ENCODE measurements at places on chromosomes 7 and 10. TPM values are rescaled to one million over a fixed set of nuclear protein-coding genes. Genes with fewer than 3 reads are reported as not detected.
A peak's percentile ranks its signal among the peaks of the same experiment; 100 is the strongest.

GRCh38 chr7:80453699-80454340 is 58.0 kb downstream of the GNAT3 start:
- no peak for DNase-seq

Gene TAS2R16
- not detected for total RNA-seq

Gene C1QL3
- total RNA-seq, result not detected

GRCh38 chr7:44282601-44283171 is 42.7 kb downstream of the CAMK2B start:
- peak; percentile 48 for DNase-seq

DNA sequence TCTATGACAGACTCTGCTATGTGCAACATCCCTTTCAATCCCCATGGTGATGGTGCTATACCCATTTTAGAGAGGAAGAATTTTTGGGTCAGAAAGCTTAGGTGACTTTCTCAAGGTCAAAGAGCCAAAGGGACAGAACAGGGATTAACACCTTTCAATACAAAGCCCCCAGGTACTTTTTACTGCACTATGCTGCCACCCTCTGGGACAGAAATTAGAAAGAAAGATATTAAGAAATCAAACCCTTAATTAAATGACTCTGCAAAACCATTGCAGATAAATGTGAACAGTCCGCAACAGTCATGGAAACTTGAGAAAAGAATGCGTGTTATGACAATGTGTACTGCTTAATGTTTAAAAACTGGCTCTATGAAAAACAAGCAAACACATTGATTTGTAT is 673.7 kb downstream of the MAGI2 start:
- DNase-seq, result no peak

Gene GBX1
- not detected for total RNA-seq

GRCh38 chr10:22110761-22111160 is 107.1 kb downstream of the EBLN1 start:
- no peak for DNase-seq

DNA sequence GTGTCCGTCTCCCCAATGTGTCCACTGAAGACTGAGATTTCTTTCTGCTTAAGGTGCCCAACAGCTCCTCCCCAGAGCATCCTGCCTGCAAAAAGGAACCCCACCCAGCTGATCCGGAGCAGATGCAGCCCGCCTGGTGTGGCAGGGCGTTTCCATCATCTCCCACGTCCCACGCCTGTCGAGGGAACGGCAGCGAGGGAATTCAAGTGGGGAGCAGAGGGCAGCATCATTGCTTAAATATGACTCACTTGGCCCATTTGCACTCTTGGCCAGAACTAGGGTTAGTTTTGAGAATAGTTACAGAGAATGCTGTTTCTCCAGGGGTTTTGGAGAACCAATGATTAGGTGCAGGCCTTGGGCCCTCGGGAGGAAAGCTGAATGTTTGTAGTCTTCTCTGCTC is 20.8 kb downstream of the VWA2 start:
- peak; percentile 69 for DNase-seq

- no peak for DNase-seq
Observed at GRCh38 chr7:47693216-47693615, 111.3 kb upstream of the TNS3 start.

DNA sequence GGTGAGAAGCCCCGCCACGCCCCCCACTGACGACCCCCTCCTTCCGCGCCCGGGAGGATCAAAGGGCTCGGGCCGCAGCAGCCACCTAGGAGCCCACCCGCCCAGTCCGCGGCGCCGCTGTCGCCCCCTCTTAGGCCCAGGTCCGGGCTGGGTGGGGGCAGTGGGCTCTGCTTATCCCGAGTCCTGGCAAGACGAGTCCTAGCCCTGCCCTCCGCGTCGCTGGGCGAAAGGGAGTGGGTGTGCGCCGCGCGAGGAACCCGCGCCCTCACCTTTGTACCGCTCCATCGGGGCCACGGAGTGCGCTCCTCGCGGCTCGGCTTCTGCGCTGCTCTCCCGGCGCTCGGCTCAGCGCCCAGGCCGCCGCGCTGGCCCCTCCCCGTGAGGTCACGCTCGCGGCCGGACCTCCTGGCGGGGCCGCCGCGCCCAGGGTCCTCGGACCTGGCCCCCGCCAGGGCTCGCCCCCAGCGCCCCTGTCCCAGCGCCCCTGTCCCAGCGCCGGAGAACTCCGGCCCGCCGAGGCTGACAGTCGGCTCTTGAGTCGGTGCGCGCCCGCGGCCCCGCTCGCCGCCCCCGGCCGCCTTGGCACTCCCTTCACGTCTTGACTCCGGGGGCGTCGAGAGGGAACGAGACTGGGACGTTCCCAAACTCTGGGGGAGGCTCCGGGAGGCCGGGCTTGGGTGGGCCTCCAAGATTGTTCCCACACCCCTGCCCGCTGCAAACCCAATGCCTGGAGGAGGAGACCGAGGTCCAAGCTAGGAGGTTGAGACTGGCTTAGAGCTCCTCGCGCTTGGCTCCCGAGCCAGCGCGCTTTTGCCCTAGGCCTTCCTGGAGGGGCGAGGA is at the start of gene AFAP1L2:
Gene AFAP1L2, minus strand, starts transcription at position 332 of the 840 bp plus-strand sequence. Its CDS starts 47 bp downstream, at position 285.
- DNase-seq, result no peak

- no peak for DNase-seq
Observed at GRCh38 chr7:142024547-142024946, 28.9 kb downstream of the MGAM start.

Gene HOXA10
- total RNA-seq, result not detected

GRCh38 chr7:113144817-113145216 is 26.5 kb upstream of the SMIM30 start:
- DNase-seq, result no peak

GRCh38 chr10:129097776-129098330 is 369.2 kb upstream of the MGMT start:
- peak; percentile 46 for DNase-seq

Gene SHH
- total RNA-seq, result not detected

DNA sequence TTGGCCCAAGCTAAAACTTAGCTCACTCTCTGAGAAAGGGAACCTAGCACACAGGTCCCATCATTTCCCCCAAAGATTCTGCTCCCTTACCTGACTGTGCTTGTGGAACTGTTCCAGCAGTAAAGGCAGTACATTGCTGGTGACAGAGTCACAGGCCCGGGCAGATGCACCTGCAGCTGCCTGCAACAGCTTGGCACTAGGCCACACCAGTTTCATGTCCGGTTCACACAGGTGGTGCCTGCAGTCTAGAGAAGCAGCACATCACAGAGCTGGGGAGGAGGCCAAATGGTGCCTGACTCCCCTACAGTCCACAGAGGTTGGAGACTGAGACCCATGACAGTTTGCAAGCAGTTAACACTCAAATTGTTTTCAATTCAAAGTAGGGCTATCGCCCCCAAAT is 22.2 kb downstream of the ZDHHC16 start:
- no peak for DNase-seq

GRCh38 chr10:58264780-58265179 is 2.9 kb downstream of the IPMK start:
- no peak for DNase-seq

Gene CUL2
- total RNA-seq, result 15.5 TPM

- no peak for DNase-seq
Observed at GRCh38 chr7:18016547-18017444, 10.8 kb downstream of the PRPS1L1 start.

DNA sequence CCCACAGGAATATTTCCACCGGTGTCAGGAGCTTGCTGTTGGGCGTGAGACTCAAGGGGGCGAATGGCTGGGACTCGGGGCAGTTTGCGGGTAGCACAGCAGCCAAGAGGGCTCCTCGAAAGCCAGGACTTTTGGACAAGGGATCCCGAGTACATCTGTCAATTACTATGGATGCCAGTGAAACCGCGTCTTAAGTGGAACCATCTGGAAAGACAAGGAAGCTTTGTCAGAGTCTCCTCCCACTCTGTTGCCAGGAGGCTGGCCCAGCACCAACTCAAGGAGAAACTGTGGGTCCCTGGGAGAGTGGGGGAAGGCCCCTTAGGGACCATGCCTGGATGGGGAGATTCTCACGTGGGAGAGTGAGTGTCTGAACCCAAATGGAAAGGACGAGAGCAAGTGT is 57.1 kb downstream of the C10orf143 start:
- DNase-seq, result no peak

Gene TFEC
- total RNA-seq, result 1.9 TPM

DNA sequence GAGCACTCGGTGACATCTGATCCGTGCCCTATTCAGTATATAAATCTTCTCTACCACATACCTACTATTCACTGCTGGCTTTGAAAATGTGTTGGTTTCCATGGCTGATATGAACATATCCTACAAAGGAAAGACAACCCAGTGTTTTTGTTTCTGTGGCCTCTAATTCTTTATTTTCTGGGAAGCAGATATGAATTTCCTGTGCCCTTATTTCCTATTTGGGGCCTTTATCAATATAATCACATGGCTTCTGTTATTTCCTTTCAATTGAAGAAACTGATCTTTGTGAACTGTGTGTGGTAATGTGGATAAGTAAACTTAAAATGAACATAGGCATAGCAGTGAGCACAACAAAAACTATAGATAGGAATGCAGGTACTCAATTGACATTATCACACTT is 10.6 kb downstream of the CCNJ start:
- no peak for DNase-seq

Gene ZNF503
- total RNA-seq, result 8.9 TPM

DNA sequence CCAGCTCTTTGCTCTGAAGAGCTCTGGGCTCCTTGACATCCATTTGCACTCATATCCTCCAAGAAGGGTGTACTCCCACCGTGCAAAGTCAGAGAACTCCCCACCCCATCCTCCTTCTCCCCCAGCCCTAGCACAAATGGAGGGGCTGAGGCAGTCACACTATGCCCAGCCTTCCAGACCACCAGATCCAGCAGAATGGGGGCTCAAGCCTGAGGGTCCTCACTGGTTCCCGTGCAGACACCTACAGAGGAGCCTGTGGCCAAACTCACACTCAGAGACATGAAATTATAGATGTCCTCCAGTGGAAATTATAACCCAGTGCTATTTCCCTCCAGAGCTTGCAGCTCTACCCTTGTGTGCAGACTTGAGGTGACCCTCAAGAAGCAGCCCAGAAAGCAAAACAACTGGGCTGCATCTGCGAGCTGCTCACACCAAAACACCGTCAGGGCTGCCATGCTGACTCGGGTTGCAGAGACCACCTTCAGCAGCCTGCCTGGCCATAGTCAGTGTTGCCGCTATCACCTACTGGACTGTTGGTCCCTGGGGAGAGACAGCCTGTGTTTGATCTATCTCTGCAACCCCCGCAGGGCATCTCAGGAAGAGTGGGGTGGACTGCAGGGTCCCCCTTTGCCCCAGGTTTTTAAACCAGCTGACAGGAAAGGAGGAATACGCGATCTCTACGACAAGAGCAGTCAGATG is 7.4 kb downstream of the ZNF488 start:
- DNase-seq, result peak; percentile 11

- DNase-seq, result no peak
Observed at GRCh38 chr7:6278749-6279310, 6.4 kb upstream of the CYTH3 start.

DNA sequence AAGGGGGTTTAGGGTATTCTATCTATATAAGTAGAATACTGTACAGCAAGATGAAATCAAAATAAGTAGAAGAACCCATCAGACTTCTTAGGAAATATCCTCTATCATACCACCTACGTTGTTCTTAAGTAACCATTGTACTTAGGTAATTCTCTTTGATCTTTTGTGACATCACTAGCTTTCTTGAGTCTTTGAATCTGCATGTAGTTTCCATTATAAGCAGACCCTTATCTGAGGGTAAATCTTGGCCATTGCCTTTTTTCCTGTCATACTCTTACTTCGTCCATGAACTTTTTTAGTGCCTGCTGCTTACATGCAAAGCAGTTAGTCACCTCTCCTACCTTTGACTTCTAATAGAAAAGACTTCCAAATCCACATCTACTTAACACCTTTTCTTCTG is 49.0 kb downstream of the WAC start:
- no peak for DNase-seq

- no peak for DNase-seq
Observed at GRCh38 chr10:65219444-65219843, 1698.2 kb downstream of the REEP3 start.

Measured in right atrium auricular region (tissue), 2 donors.